ENCODE measurements at places on chromosomes 2 and 18.
A peak's percentile ranks its signal among the peaks of the same experiment; 100 is the strongest.

- DNase-seq = no peak
Measured at GRCh38 chr2:190859347-190860297, 21.0 kb upstream of the GLS start.

- no peak for DNase-seq
Measured at GRCh38 chr18:1353025-1353424, 448.4 kb downstream of the ADCYAP1 start.

- no peak for DNase-seq
Measured at GRCh38 chr2:23385748-23386338, 864 bp downstream of the KLHL29 start.

DNA sequence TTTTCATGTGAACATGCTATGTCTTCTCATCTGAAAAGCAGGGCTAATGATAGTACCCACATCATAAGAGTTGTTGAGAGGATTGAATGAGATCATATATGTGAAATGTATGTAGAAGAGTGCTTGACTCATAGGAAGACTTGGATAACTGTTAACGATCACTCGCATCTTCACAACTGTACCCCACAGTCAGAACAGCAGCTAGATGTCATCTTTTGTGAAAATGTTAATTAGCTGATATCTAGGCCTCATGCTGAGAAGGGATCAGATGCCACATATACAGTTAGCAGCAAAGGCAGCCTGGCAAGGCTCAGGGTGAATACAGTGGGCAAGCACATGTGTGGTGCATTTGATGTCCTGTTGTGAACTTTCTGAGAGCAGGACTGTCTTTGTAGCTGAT is 24.2 kb downstream of the MAP3K20 start:
- DNase-seq = no peak

GRCh38 chr2:18645315-18645714 is 55.9 kb upstream of the NT5C1B start:
- no peak for DNase-seq

DNA sequence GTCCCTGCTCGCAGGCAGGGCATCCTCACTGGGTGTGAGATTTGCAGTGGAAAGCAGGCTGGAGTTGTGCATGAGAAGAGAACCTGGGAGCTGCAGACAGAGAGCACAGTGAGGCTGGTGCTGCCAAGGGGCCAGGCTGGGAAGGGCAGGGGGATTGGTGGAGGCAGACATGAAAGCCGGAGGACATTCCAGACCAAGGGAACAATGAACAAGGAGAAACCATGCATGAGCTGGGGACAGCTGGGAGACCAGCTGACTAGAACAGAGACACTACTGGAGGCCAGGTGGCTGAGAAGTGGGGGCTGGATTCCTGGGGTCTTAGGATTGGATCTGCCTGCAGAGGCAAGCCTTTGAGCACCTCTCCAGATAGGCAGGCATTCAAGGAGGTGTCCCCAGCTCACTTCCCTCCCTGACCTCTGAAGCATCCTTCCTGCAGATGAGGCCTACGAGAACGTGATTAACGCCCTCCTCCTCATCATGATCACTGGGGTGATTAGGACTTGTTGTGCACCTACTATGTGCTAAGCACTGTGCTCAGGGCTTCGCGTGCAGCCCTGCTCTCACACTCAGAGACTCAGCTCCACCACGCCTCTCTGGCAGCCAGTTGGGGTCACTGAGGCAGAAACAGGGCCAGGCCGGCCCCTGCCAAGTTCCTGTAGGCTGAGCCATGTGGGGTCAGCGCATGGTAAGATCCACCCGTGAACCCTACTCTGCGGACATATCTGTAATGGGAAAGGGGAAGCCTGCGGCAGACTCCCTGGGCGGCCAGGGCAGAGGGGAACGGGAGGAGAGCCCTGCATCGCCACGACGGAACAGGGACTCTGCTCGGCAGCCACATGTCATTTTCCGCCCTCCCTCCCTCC is 74.8 kb upstream of the SLC66A3 start:
- DNase-seq = peak; percentile 82

GRCh38 chr2:191386938-191387536 is 141.8 kb downstream of the MYO1B start:
- no peak for DNase-seq

- no peak for DNase-seq
Measured at GRCh38 chr2:165149439-165149838, 54.4 kb downstream of the SCN3A start.

- DNase-seq = no peak
Measured at GRCh38 chr2:209872675-209873074, 101.0 kb downstream of the UNC80 start.

- DNase-seq = no peak
Measured at GRCh38 chr2:207635468-207636200, 10.4 kb upstream of the METTL21A start.

DNA sequence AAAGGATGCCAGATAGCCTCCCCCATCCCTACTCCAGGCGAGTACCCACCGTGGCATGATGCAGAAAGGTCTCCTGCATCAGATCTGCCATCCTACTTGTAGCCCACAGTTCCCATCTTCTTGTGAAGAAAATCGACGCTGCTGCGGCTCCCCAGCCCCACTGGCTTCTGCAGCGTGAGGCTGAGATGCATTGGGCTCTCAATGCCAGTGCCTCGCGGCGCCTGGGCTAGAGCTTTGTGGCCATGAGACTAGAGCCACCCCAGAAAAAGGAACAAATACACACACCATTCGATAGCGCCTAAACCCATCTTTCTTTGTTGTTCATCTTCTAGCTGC is 2.8 kb downstream of the NOL4 start:
- peak; percentile 39 for DNase-seq

- DNase-seq = no peak
Measured at GRCh38 chr2:106976548-106976947, 90.6 kb upstream of the ST6GAL2 start.

- DNase-seq = no peak
Measured at GRCh38 chr18:63477200-63477599, 442 bp downstream of the SERPINB5 start.

GRCh38 chr2:85447222-85447585 is 28.7 kb downstream of the SH2D6 start:
- no peak for DNase-seq

DNA sequence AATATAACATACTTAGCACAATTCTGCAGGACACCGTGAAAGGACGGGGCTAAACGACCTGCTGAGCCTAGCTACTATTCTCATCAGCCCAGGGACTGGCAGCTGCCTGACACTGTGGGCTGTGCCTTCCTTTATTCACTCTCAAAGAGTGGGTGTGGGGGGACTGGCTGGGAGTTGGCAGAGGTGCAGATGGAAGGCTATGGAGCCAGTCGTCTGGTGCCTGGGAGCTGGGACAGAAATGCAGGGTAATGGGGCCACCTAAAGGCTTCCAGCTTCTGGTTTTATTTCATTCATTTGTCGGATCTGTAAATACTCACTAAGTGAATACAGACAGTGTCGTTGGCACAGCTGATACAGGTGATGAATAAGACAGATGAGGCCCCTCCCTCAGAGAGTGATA is 56.0 kb upstream of the NFU1 start:
- peak; percentile 72 for DNase-seq

DNA sequence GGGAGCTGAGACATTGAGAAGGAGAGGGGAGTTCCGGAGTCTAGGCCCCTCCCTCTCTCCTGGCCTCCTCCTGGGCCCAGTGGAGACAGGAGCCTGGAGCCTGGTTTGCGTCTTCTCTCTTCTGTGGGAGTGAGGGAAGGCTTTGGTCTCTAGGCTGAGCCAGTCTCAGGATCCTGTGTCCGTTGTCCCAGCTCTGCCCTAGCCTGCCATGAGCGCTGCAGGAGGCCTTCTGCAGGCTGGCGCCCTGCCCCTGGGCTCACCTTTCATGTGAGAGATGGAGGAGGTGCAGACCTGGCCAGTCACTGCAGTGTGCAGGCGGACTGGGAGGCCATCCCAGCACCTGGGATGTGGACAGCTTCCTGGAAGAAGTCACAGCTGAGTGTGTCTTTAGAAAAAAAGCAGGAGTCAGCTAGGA is 8.7 kb downstream of the IMPA2 start:
- no peak for DNase-seq

GRCh38 chr2:150036622-150037021 is 449.0 kb upstream of the MMADHC start:
- DNase-seq = no peak

- no peak for DNase-seq
Measured at GRCh38 chr2:69985216-69985615, 23.8 kb upstream of the ASPRV1 start.

GRCh38 chr2:54722641-54723040 is 821 bp upstream of the EML6 start:
- DNase-seq = no peak

- no peak for DNase-seq
Measured at GRCh38 chr18:67670024-67670543, 153.6 kb upstream of the DSEL start.

GRCh38 chr18:62374410-62374965 is 49.4 kb downstream of the TNFRSF11A start:
- DNase-seq = no peak

DNA sequence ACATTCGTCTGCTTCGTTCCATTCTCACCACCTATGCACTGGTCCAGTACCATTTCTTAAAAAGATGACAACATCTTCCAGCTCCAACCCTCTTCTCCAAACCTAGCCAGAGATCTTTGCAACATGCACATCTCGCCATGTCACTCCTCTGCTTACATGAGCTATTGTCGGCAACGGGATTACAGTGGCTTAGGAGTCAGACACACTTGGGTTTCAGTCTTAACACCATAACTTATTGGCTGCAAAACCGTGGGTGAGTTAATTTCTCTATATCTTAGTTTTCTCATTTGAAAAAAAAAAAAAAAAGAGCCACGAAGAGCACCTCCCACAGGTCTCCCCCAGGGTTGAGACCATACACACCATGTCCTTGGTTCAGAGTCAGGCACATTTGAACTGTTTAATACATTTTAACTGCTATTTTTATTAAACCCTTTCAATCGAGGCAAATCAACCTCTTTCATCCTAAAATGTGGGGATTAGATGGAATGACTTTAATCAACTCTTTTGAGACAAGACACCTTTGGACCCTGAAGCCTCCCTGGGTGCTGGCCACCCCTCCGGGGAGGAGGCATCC is 889 bp downstream of the ANKRD29 start:
- no peak for DNase-seq

- no peak for DNase-seq
Measured at GRCh38 chr2:202127687-202128331, 54.8 kb downstream of the KIAA2012 start.

GRCh38 chr2:155574941-155575340 is 757.6 kb downstream of the NR4A2 start:
- DNase-seq = no peak

GRCh38 chr2:230512955-230513748 is 97.2 kb downstream of the SP100 start:
- no peak for DNase-seq

GRCh38 chr18:63119647-63120046 is 199.9 kb downstream of the BCL2 start:
- peak; percentile 33 for DNase-seq

DNA sequence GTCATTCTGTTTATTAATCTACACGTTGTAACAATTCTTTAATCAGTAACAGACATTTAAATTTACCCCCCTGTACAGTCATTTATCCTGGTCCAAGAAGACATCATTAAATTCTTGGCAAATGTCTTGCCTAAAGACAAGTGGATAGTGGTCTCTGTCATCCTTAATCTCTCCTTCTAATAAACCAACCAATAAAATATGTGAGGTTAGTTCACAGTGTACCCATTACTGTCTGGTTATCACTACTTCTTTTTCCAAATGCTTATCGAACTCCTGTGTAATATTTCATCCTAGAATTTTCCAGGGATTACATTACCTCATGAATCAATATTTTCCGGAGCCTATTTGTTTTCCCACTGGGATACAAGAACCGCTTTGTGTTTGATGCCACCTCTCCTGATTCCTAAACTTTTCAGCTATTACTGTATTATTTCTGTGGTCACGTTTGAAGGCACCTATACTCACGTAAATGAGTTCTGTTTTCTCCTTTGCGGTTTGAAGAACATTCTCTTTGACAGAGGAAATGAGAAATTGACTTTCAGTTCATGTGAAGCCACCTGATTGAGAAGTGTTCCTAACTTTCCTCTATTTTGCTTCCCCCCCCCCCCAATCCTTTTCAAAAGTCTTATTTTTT is 131.5 kb downstream of the RTN4 start:
- DNase-seq = no peak

DNA sequence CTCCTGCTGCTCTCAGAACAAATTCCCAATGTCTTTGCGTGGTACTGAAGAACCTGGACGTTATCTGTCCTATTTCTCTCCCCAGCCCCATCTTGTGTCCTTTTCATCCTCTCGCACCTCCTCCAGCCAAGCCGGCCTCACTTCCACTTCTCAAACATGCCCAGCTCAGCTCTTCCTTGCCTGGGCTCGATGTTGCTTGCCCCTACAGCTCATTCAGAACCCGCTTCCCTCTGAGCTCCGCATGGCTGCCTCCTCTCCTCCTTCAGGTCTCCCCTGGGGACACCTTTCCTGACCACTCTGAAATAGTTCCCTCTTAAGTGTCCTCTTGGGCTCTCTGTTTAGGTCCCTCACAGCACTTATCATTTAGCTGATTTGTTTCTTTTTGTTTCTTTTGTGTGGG is 6.7 kb upstream of the SMARCAL1 start:
- DNase-seq = no peak
